ENCODE measurements at places on chromosomes 1 and 21.
A peak's percentile ranks its signal among the peaks of the same experiment; 100 is the strongest.

- no peak for DNase-seq
Measured at GRCh38 chr1:173020138-173020750, 30.5 kb downstream of the TNFSF18 start.

DNA sequence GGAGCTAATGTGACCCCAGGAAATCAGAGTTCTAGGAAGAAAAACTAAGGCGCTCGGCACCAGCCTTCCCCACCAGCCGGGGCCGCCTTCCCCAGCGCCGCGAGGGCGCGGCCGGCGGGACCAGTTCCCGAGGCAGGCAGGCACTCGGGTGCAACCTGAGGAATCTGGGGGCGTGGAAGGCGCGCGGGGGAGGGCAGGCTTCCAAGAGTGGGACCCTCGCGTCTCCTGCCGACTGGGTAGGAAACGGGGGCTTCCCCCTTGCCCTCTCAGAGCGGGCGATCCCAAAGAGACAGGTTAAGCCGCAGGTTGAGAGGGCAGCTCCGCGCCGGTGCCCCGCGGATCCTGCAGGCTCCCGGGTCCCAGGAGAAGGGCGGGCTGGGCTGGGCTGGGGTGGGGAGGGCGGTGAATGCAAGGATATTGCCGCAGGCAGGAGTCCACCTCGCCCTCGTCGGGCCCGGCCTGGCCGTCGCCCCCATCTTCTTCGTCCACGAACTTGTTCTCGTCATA lies 431 bp downstream of the ARPC5 start:
- peak; percentile 40 for DNase-seq

GRCh38 chr1:119674111-119674526 lies 26.1 kb upstream of the ZNF697 start:
- DNase-seq, result no peak

- no peak for DNase-seq
Measured at GRCh38 chr1:109433322-109433721, 7.1 kb upstream of the PSMA5 start.
